ENCODE measurements at places on chromosomes 7 and 10.

- no peak for DNase-seq
Observed at GRCh38 chr7:50396856-50397255, 53.3 kb downstream of the FIGNL1 start.

DNA sequence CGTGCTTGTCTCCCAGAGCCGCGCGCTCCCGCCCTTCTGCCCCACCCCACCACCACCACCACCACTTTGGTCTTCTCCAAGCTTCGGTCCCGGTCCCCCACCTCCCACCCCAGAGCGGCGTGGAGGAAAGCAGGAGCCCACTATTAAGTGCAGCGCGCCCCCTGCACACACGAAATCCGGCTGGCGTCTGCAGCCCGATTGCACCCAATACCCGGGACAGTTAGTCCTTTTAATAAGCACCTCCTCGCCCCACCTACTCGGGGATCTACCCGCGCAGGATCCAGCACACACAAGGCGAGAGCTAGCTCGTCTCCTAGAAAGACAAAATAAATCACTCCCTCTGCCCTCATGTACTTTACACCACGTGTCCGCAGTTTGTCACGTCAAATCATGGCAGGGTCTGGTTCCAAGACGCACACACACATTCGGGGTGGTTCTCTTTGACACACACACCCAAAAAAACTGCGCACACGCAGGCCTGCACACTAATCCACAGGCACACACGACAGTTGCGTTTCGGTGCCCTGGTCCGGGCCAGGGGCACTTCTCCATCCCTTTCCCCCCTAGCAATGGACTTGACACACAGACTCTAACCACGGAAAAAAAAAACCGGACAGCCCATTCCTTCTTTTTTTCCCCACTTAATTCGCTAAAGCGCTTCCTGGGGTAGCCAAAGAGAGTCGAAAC is 1.6 kb downstream of the SFMBT2 start:
- peak; percentile 29 for DNase-seq

- DNase-seq: no peak
Observed at GRCh38 chr7:71198887-71199286, 66.9 kb downstream of the GALNT17 start.

DNA sequence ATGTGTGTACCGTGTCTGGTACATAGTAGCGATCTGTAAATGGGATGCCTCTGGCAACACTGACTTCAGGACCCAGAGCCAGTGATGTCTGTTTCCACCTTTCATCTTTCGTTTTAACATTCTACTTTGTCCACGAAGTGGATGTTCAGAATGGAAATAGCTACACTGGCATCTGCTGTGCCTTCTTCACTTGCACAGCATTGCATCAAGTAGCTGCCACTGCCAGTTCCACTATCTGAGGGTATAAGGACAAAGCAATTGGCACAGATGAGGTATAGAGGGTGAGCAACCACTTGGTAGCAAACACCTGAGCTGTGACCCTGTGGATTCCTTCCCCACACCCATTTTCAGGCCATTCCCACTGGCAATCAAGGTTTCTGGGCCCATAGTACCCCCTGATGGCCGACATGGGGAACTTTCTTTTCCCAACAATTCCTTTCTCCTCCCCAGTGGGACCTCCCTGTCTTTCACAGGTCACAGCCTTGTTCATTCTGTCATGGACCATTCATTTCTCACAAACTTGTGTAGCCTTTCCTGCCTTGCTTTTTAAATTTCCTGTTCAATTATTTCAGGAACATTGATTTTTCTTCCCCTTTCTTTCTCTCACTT is 4.0 kb downstream of the ITGA8 start:
- DNase-seq: no peak

- no peak for DNase-seq
Observed at GRCh38 chr10:101710059-101710695, 15.2 kb upstream of the FBXW4 start.

DNA sequence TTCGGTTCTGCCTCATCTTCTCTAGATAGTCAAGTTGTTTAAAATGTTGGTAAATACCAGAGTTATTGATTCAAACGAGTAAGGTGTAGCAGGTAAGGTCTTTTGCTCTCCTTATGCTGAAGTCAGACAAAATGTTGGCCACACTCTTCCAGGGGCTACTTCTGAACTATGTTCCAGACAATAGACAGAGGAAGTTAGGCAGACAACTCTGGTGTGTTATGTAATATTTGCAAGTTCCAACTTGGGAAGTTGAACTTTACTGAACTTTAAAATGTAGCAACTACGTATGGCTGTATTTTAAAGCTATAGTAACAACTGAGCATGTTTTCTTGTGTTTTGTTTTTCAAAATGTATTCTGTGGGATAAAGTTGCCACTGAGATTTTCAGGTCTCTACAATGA is 125.7 kb upstream of the NEBL start:
- peak; percentile 26 for DNase-seq

DNA sequence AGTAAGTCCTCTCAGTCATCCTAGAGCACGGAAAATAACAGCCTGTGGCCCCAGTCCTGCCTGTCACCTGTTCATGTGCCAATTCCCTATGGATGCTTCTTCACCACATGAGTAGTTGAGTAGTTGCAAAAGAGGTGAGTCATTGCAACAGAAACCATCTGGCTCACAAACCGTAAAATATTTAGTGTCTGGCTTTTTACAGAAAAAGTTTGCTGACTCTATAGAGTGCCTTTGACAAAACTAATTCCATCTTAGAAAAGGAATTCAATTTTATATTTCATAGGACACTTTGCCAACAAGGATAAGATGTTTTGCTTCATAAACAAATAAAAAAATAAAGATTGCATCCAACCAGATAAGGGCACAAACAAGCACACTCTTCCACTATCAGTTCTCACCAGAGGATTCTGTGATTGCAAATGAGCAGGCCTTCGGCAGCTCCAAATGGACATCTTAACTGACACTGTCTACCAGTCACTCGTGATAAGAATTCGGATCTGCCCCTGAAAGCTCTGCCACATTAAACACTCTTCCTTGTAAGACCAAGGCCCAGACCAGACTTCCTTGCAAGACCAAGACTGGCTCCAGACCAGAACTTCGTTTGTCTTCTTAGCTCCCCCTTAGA is 242.7 kb upstream of the SEMA3C start:
- DNase-seq: peak; percentile 82

GRCh38 chr7:68321776-68322496 is 1276.3 kb upstream of the AUTS2 start:
- DNase-seq: no peak

DNA sequence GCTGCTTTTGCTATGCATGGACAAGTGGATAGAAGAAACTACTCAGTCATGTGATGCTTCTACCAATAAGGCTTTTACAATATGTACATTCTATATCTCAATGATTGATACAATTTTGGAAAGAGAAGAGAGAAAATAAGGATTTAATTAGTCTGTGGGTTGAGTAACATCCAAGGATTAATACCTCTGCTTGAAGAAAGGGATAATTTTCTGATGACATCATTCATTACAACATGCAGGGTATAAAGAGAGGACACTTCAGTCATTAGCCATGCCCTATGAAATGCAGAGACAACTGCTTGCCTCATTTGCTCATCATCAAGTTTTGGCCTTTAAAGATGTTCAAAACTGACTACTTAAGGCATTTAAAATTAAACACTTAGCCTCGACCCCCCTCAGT is 237.3 kb downstream of the AHR start:
- no peak for DNase-seq

GRCh38 chr7:142063551-142064442 is 47.7 kb upstream of the MGAM2 start:
- DNase-seq: no peak

- no peak for DNase-seq
Observed at GRCh38 chr7:112152186-112152585, 54.0 kb downstream of the DOCK4 start.

GRCh38 chr10:12709521-12709963 is 292.0 kb downstream of the CCDC3 start:
- peak; percentile 44 for DNase-seq

- no peak for DNase-seq
Observed at GRCh38 chr7:114531326-114531725, 116.7 kb downstream of the FOXP2 start.

DNA sequence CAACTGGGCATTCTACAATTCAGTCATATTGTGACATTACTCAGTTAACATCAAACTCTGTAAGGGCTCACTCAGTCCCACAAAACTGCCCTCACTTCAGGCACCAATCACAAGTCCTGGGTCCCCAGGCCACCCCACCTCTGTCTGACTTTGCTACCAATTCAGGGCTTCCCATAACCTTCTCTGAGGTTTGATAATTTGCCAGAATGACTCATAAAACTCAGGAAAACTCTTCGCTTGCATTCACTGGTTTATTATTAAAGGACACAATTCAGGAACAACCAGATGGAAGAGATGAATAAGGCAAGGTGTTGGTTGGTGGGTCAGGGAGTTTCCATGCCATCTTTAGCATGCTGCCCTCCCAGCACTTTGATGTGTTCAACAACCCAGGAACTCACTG is 41.3 kb downstream of the AVL9 start:
- DNase-seq: peak; percentile 51

GRCh38 chr10:117965984-117966383 is 80.8 kb downstream of the RAB11FIP2 start:
- no peak for DNase-seq

GRCh38 chr7:66697449-66698438 is 42.8 kb upstream of the RABGEF1 start:
- no peak for DNase-seq

DNA sequence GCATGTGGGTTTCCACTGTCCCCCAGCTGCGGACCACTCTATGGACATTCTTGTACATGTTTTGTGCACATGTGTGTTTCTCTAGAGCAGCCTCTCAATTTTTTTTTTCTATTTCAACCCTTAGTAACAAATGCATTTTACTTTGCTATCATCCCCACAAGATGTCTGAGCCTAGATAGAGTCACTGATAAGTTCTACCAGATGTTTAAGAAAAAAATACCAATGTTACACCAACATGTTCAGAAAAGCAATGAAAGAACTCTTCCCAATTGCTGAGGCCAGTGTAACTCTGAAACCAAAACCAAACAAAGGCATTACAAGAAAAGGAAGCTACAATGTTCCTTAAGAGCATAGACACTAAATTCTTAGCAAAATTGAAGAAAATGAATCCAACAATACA is 218.5 kb downstream of the CXCL12 start:
- no peak for DNase-seq

DNA sequence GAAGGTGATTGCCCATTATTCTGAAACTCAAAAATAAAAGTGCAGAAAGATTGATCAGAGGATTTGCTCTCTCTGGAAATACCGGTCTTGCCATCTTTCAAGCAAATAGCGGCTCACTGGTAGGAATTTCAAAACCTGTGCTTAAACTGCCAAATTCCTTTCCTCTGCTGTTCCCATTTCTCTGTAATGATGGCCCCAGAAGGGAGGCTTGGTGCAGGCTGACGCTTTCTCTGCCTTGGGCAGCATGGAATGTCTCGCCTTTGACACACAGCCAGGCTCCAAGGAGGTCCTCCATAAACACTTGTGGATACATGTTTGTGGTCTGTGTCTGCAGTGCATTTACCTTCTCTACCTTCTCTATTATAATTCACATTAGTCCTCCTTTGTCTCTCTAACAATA is 146.8 kb downstream of the HIBADH start:
- DNase-seq: no peak

- no peak for DNase-seq
Observed at GRCh38 chr7:106053109-106053508, 59.0 kb downstream of the SYPL1 start.

DNA sequence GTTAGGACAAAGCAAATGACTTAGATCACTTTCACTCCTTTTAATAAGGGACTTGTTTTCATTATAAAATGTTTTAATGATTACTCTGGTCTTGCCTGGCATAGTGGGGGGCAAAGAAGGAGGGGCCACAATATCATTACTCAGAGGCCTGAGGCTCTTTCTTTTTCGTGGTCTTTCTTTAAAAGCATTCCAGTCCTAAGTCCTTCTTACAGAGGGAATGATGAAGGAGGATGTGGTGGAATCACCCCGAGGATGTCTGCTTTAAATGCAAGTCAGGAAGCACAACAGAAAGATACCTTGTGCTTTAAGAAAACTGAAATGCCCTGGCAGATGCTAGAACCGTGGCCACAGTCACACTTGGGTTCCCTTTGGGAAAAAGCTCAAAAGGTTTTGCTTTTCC is 379.1 kb downstream of the INHBA start:
- DNase-seq: no peak

DNA sequence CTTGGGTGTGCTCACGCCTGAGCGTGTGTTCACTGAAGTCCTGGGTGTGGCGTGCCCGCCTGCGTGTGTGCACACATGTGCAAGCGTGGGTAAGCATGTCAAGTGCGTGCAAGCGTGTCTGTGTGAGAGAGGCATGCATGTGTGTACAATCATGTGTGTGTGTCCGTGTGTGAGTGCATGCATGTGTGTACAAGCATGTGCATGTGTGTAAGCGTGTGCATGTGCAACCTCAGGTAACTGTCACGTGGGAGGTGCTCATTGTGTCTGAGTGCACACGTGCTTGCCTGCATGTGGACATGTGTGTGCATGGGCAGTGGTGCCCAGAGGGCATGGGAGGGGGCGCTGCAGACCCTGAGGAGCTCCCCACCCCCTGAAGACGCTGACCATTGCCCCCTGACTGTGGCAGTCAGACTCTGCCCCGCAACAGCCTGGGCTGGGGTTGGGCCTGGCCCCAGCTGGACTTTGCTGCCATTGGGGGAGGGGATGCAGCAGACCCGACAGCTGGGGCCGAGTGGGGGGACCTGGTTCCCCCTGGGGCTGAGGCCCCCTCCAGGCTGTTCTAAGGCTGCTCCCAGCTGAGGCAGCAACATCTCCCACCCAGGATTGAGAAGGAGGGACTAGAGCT is 88.1 kb downstream of the UNCX start:
- DNase-seq: no peak

- DNase-seq: no peak
Observed at GRCh38 chr10:30911303-30911863, 120.3 kb downstream of the ZNF438 start.

- peak; percentile 35 for DNase-seq
Observed at GRCh38 chr7:82810558-82811259, 352.0 kb downstream of the PCLO start.

GRCh38 chr10:19628767-19629560 is 187.3 kb upstream of the PLXDC2 start:
- no peak for DNase-seq

DNA sequence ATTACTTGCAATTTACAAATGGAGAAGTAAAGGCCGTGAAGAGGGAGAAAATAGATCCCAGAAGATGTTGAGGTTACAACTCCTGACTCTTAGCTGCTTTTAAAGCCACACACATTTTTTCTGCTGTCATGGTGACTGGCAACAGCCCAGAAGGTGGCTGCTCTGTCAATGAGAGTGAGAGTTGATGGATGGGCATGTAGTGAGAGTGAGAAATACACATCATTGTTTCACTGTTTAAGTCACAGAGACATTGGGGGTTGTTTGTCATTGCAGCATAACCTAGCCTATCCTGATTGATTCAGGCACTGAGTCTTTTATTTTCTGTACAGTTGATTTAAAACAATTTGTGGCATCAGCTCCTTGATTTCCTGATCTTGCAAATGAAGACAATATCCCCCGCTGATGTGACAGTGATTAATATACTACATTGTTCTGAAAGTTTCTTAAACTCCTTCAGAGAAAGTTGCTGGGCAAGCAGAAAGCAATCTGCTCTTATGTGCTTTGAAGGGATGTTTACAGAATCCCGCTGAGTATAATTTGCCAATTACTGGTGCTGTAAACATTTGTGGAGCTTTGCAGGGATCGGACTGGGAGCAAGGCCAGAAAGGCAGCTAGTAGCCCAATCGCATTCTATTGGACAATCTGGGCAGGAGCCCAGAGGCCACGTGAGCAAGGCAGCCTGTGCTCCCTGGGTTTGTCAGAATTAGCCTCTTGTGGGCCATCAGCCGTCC is 229.6 kb downstream of the PRPF18 start:
- no peak for DNase-seq

- DNase-seq: no peak
Observed at GRCh38 chr7:124799448-124799847, 33.9 kb upstream of the GPR37 start.

Data from RWPE1 (cell line).